Left lobe of liver (tissue), 2 donors: ENCODE measurements at places on chromosomes 1 and 21. TPM values are rescaled to one million over a fixed set of nuclear protein-coding genes. Genes with fewer than 3 reads are reported as not detected.

- no peak for DNase-seq
Observed at GRCh38 chr1:67308136-67308535, 463 bp downstream of the IL12RB2 start.

The TMEM234 gene
- total RNA-seq: 4.8 TPM

DNA sequence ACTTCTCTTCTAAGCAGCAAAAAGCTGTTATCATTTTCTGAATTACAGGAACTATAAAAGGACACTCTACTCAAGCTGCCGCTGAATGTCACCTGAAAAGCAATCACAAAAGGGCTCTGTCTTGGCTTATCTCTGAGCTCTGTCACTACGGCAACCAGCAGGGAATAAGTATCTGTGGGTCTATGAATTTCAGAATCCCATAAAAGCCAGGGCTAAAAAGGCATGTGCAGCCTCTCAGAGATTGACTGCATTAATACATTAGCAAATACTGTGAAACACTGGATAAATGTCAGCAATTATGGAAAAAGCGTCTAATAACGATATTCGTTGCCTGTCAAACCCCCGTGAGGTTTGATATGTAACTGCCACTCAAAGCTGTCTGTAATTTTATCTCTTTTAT is 210.2 kb upstream of the DMRTA2 start:
- no peak for DNase-seq

GRCh38 chr1:185376288-185376687 is 59.2 kb upstream of the IVNS1ABP start:
- no peak for DNase-seq

DNA sequence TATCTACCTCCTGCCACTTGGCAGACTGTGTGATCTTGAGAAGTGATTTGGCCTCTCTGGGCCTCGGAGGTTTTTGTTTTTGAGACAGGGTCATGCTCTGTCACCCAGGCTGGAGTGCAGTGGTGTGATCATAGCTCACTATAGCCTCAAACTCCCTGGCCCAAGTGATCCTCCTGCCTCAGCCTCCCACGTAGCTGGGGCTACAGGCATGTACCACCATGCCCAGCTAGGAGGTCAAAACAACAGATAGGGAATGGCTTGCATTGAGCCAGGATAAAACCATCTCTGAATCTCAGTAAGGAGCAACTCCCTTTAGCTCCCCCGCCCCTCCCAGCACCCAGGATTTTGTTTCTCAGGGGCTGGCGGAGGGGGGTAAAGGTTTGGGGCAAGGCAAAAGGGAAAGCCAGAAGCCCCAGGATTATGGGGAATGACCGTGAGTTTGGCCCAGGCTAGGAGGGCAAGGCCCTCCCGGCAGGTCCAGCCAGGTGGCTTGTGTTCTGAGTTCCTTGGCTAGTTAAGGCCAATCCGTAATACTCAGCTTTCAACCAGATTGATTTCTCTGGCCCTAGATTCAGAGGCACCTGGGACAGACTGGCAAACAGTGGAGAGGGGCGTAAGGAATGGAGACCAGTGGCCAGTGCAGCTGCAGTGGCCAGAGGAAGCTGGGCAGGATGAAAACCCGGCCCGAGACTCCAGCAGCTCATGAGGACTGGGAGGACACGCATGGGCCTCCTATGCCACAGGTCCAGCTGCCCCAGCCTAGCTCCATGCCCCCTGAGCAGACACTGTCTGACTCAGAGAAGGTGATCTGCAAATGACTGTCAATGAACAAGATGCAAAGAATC is 130.1 kb downstream of the DMRTB1 start:
- peak; percentile 32 for DNase-seq

DNA sequence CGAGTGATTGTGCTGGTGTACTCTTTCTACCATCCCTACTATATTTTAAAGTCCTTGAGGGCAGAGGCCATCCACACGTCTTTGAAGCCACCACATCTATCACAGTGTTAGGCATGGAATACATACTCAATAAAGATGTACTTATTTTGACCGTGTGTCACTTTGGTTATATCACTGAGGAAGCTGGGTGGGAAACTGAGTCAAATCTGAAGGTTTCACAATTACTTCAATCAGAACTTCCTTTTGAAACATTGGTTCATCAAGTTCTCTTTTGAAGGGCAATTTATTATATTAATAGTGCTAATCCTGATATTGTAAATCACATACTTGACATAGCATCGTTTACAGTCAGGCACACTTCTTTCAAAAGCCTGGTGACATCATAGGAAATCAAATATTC is 53.3 kb upstream of the ATP1B1 start:
- no peak for DNase-seq

GRCh38 chr1:172460887-172461315 is 17.0 kb upstream of the PIGC start:
- no peak for DNase-seq

DNA sequence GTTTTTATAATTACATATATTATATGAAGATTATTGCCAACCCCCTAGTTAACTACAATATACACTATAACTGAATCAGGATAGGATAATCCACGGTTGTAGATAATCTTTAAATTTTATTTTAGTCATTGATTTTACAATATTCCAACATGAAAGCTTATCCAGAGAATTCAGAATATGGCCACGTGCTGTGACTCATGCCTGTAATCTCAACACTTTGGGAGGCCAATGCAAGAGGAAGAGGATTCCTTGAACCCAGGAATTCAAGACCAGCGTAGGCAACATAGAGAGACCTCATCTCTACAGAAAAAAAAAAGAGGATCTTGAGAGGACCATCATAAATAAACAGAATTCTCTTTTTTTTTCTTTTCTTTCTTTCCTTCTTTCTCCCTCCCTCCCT is 119.6 kb upstream of the CACYBP start:
- no peak for DNase-seq
